ENCODE measurements at places on chromosomes 2 and 18.
A peak's percentile ranks its signal among the peaks of the same experiment; 100 is the strongest.

GRCh38 chr2:26892922-26893524, 45.1 kb downstream of the DPYSL5 start:
- DNase-seq, result no peak

- peak; percentile 77 for DNase-seq
Observed at GRCh38 chr2:10048501-10049171, 5.3 kb downstream of the KLF11 start.

DNA sequence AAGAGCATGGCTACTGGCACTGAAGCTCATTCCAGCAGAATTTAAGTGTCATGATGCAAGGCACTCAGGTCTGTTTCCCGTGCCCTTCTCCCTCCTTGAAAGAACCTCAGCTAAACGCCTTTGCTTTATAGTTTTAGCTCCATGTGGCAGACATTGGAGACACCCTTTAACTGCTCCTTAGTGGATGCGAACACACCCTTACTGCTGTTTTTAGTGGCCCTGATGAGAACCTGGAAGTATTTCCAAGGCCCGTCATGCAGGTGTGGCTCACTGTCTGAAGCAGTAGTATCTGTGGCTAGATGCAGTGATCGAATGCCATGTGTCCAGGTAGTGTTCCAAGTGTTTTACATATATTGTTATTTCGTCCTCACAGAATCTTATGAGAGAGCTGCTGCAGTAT, 28.3 kb downstream of the KIF5C start:
- no peak for DNase-seq

DNA sequence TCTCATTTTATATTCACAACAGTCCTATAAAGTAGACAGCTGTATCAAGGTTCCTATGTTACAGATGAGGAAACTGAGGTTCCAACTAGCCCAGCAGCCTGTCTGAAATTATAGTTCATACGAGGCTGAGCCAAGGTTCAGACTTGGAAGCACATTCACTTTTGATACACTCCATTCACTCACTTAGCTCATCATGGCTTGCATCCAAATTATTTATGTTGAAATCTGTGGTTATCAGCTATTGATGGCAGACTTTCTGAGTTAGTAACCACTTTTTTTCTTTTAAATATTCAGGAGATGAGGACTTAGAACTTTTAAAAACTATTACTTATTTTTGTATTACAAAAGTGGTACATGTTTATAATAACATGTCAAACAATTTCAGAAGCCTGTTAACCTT, 188.2 kb downstream of the MTX2 start:
- no peak for DNase-seq

DNA sequence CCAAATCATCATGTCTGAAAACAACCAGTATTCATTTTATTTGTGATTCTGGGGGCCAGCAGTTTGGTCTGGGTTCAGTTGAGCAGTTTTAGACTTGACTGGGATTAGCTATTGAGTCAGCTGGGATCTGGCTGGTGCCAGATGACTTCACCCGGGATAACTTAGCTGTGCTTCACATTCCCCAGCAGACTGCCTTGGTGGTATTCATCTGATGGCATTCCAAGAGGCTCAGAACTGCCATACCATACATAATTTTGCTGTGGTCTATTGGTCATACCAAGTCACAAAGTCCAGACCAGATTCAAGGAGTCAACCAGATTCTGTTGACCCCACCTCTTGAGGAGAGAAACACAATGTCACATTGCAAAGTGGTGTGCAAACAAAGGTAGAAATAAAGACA, 7.8 kb upstream of the FSHR start:
- no peak for DNase-seq

GRCh38 chr2:96498021-96498431, 7.1 kb downstream of the NEURL3 start:
- DNase-seq, result no peak

- DNase-seq, result no peak
Observed at GRCh38 chr2:228866044-228866443, 405.0 kb downstream of the PID1 start.

DNA sequence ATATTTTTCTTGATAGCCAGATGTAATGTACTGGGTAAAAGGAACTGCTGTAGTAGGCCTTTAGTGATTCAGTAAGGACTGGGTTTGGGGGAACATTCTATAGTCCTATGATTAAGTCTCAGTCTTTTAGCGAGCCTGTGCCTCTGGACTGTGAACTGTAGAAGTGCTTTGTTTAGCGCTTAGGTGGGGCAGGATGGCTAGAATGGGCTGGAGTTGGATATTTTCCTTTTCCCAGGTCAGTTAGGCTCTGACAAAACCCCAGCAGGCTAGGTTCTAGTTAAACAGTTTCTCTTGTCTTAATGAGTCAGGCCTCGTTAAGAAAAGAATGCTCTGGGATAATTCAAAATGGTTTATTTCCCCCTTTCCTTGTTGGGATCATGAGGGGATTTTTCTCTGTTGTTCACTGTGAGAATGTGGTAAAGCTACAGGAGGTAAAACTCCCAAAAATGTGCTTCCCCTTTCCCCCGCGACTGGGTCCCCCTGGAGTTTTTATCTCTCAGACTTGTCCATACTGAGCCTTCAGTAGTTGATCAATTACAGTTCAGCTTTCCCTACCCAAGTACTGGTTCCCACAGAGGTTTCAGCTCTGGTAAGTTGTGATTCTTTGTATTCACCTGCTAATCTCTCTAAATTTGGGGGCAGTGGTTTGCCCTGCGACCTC, 31.5 kb downstream of the EHBP1 start:
- DNase-seq, result no peak

DNA sequence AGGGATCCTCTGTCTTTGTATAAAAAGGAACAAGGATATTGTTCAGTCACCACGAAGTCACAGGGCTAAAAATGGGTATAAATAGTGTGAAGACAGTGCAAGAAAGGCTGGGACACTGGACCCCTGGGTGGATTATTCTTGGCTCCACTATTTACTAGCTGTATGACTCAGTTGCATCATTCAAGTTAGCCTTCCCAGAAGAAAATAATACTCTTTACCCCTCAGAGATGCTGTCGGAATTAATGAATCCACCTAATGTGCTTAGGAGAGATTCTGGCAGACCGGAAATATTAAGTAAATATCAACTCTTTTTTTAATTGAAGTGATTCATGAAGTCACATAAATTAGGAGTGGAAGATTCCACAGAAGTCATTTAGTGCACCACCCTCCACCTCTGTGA, 98.9 kb downstream of the SPHKAP start:
- DNase-seq, result no peak

GRCh38 chr2:229313591-229313990, 42.5 kb upstream of the PID1 start:
- DNase-seq, result peak; percentile 46

DNA sequence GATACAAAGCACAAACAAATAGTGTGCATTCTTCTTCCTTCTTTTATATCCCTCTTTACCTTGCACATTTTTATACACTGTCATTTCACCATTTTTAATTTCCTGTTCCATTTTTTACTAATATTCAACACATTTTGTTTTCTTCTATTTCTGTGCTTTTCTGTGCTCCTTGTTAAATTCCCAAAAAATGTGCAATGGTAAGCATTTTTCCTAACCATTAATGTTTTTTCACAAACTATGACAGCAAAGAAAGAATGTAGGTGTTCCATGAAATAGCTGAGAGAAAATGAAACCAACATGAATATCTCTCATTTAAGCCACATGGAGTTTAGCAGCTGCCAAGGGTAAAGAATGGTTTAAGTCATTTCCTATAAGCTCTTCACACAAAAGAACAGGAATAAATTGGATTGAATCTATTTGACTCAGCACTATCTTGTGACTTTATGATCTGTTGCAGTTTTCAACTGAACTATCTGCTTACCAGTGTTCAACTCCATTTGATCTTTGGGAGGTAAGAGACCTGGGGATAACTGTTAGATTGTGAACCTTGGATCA, 145.7 kb upstream of the CDH19 start:
- no peak for DNase-seq

GRCh38 chr2:152858594-152859265, 140.3 kb downstream of the ARL6IP6 start:
- DNase-seq, result no peak

DNA sequence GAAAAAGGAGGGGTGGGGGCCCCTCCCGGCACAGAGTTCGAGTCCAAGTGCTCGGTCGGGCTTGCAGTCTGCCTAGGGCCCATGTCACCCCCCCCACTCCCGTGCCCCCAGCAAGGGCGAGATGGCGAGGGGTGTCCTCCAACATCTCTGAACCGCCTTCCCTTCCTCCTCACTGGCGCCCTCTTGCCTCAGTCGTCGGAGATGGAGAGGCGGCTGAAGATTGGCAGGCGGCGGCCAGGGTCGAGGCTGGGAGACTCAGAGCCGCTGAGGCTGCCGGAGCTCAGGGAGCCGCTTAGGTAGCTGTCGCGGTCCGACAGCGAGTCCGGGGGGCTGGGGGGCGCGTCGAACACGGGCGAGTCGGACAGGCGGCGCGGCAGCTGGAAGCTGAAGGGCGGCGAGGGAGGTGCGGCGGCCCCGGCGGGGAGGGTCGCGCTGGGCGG, 2.3 kb downstream of the ZFP36L2 start:
- DNase-seq, result peak; percentile 80

DNA sequence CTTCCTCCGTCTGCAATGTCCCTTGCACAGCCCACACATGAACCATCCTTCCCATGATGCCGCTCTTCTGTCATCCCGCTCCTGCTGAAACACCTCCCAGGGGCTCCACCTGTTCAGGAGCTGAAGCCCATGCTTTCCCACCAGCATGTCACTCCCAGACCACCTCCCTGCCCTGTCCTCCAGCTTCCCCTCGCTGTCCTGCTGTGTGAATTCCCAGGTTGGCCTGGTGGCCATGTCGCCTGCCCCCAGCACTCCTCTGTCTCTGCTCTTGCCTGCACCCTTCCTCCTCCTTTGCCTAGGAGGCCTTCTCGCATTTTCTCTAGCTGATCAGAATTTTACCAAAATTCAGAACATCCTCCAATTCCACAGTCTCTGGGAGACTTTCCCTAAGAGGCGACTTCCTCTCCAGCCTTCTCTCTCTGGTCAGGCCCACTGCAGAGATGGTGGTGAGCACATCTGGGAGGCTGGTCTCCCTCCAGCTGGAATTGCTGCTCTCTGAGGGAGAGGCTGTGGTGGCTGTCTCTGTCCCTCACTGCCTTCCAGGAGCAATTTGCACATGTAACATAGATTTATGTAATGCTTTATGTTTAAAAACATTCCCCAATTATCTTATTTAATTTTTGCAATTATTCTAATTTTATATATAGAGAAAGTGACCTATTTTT, 8.9 kb upstream of the IL1RL2 start:
- no peak for DNase-seq

GRCh38 chr18:59902993-59903610, 3.3 kb downstream of the PMAIP1 start:
- DNase-seq, result no peak

DNA sequence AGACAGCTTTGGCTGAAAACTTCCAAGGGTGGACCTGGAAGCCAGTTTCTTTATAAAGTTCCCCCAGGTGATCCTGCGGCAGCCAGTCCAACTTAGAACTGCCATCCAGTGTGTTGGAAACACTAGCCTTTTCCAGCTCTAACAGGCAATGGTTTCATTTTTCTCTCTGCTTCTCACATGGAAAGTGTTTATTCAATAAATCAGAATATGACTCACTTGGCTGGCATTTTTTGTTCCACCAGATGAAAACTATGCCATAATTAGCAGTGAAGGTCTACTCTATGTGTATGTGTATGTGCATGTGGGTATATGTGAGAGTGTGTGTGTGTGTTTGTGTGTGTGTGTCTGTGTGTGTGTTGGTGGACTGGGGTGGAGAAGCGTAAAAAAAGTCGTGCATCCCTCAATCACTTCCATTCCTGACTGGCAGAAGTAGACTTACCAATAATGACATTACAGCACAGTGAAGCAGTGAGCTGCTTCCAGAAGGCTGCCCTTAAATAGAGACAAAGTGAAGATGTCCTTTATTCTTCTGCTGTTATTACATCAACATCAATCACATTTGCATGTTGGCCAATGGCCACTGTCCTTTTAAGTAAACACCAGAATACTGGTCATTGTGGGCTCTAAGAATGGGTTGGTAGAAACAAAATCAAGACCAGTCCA, 90.9 kb upstream of the SETBP1 start:
- DNase-seq, result peak; percentile 9

DNA sequence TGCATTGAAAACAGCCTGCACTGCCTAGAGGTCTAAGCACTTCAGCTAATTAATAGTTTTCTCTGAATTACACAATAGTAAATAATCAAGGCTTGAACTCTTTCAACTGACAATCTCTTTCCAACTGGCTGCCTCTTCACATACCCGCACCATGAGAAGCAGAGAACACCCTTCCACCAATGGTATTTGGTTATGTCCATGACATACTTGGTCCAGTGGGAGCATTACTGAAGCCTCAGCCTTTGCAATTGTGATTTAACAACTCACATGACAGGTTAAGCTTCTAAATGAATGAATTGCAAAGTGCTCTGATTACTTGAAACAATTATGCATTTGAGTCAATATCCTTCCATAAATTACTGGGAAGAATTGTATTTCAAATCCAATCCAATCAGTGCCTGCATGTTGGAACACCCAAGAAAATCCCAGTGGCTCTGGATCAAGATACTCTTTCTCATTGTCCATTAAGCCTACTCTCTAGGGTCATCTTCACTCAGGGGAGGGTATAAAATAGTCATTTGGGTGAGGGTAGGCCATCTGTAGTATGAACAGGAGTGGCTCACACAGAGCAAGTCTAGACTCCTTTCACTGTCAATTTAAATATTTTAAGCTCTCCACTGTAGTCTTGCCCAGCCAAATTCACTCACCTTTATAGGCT, 101.1 kb downstream of the HS1BP3 start:
- DNase-seq, result no peak

- DNase-seq, result peak; percentile 65
Observed at GRCh38 chr2:178229927-178230326, 35.6 kb downstream of the OSBPL6 start.

All from Ammon's horn (tissue), 1 donor.